CD4-positive, alpha-beta T cell (primary cell): ENCODE measurements at places on chromosomes 3 and 15.

DNA sequence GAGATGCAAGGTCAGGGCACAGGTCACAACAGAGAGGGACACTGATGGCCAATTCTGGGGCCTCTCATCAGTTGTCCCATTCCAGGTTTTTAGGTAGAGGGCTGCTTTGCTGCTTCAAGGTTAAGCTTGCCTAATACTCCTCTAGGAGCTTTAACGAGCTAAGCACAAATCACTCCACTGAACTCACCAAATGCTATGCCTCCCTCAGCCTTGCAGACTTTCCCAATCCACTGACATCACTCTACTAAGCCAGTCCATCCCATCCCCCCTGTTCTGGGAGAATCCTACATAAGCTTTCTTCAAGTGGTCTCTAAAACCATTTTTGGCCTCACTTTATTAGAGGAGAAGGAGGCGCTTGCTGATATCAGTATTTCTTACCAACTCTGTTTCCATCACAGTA lies 24.8 kb upstream of the PDCD6IP start:
- no peak for DNase-seq

- no peak for DNase-seq
Measured at GRCh38 chr3:151318313-151318712, 1.7 kb upstream of the GPR87 start.

GRCh38 chr15:73952171-73952912 lies 26.1 kb downstream of the LOXL1 start:
- no peak for DNase-seq

GRCh38 chr3:70943886-70944285 lies 631.4 kb upstream of the MDFIC2 start:
- DNase-seq: no peak

- no peak for DNase-seq
Measured at GRCh38 chr3:178043084-178043483, 493.2 kb upstream of the KCNMB2 start.

DNA sequence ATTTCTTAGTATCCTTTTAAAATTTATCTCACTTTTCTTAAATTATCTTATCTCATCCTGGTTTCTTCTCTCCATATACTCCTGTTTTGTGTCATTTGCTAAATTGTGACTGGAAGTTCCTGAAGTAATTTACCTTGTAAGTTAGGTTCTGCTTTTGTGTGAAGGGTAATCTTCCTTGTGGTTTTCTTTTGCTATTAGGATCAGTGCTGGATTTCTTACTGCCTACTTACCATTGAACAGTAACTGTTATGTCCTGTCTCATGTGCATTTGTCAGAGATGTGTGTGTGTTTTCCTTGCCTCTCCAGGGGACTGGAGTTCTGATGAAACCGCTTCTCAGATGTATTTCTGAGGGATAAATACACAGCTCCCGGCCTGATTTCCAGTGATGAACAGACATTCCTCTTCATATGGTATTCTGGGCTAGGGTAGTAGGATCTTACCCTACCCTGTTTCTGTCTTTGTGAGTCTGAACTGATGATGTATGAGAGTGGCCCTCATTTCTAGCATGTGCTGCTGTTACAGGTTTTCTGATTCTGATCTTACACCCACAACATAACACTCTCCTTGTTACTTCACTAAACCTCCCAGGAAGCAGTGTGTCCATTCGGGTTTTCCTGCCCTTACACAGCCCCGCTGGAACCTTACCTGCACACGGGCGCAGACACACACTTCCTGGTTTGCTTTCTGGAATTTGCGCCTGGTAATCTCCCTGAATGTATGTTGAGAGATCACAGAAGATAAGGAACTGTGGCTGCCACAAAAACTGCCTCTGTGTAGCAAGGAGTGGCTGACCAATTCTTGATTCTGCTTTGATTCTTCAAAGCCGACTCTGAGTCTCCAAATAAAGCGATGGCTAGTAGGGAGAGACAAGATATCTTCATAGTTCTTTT lies 14.7 kb downstream of the PAK2 start:
- DNase-seq: no peak

DNA sequence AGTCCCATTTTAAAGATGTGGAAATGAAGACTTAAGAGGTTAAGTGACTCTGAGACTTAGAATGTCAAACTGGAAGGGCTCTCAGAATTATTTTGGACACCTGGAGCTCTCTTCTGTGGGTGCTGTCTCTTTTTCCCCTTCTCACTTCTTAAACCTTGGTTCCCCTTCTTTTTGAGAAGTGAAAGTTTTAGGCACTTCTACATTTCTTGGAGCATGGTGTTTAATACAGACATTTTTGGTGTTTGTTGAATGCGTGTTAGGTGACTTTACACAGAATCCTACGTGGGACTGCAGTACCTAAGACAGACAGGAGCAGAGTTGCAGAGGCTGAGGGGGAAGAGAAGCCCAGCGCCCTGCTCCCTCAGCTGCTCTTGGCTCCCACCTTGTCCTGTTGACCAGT lies 133.3 kb downstream of the MDFIC2 start:
- no peak for DNase-seq

GRCh38 chr3:129346695-129347457 lies 68.2 kb downstream of the HMCES start:
- DNase-seq: no peak

- DNase-seq: no peak
Measured at GRCh38 chr15:68303134-68303533, 25.6 kb downstream of the FEM1B start.

DNA sequence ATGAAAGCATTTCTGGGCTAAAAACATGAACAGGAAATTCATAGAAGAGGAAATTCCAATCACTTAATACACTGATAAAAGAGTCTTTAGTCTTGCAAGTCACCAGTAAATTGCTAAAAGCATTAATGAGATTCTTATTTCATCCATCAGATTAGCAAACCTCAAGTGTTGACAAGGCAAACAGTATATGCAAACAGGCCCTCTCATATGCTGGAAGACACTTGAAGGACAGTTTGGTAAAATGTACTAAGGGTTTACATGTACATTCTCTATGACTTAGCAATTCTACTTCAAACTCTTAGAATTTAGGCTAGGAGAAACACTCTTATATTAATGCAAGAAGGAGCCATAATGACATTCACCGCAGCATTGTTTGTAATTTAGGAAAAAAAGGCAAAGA lies 586.1 kb upstream of the GBE1 start:
- no peak for DNase-seq

DNA sequence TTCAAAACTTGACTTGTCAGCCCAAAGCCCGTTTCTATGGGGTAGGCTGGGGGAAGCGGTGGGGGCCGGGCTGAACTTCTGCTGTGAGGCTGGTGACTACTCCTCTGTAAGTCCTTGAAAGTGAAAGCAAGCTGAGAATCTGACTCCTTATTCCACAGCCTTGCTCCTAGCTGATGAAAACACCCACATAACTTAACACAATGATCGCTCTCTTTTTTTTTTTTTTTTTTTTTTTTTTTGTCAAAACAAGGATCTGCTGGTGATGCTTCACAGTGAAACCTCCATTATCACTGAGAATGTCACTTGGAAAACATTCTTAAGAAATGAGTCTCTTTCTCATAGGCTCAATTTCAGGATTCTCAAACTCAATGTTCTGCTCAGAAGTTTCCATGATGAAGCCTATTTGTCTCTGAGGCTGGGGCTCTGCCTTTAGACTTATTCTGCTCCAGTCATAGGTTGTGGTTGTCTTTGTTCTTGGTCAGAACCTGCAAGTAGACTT lies 31.4 kb upstream of the TKT start:
- no peak for DNase-seq

DNA sequence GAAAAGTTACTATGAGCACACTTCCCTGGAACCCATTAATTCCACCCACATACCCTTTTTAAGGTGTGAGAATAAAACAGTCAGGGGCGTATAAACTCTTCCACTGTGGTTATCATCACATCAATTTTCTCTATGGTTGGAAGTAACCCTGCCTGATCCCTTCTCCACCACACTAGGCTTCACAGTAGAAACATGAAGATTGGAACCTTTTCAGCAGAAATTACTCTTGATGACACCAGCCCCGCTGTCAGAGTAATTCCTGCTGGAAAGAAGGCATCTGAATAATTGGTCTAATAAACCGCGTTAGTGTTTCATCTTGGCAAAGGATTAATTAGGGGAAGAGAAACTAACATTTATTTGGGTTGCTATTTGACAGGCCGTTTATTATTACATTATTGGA lies 278.4 kb downstream of the MFSD1 start:
- no peak for DNase-seq
